ENCODE measurements at places on chromosomes 11 and 22.

DNA sequence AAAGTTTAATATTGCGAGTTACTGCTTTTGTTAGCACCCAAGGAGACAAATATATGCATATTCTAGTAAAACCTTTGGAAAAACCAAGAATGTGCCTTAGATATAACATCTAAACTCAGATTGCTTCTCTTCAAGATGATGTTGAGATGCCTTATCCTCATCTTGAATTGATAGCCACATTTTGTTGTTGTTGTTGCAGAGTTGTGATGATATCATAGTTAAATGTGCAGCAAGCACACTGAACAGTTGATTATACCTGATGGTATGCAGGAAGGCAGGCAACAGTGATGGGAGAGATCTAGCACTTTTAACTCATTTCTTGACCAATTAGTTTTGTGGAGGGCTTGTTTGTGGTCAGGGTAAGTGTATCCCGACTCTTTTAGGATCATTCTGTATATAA, 48.0 kb downstream of the KDM2A start:
- no peak for DNase-seq

DNA sequence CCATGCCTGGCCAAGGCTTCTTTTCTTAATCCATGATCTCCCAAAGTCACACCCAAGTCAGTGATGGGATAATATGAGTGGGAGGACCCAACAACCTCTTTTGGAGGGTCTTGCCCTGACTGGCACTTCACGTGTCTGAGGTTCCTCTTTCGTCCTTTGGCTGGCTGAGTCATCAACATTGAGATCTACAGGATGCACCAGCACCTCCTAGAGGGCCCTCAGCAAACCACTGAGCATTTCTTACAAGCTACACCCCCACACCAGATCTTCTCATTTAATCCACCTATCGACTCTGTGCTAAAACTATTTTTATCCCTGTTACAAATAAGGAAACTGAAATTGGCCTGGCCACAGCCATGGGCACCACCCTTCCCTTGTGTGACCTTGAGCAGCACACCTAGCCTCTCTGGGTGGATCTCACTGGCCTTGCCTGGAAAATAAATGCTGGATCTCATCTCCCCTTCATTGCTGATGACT, 63.4 kb downstream of the FLI1 start:
- DNase-seq = no peak

DNA sequence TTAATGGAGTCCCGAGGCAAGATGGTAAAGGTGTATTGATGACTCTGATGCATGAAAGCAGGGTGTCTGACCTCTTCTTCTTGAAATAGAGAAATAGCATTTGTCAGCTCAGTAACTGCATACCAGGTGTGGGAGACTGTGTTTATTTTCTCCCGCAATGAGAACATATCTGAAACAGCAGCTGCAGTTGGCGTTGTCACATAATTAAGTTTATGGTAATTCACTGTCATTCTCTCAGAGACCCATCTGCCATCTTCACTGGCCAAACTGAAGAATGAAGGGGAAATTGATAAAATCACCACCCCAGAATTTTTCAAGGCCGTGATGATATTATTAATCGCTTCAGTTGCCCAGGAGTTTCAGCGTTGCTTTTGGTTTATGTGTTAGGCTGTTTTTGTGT, 20.1 kb upstream of the MCHR1 start:
- no peak for DNase-seq

GRCh38 chr22:37827056-37827455, 3.9 kb downstream of the GALR3 start:
- DNase-seq = no peak

DNA sequence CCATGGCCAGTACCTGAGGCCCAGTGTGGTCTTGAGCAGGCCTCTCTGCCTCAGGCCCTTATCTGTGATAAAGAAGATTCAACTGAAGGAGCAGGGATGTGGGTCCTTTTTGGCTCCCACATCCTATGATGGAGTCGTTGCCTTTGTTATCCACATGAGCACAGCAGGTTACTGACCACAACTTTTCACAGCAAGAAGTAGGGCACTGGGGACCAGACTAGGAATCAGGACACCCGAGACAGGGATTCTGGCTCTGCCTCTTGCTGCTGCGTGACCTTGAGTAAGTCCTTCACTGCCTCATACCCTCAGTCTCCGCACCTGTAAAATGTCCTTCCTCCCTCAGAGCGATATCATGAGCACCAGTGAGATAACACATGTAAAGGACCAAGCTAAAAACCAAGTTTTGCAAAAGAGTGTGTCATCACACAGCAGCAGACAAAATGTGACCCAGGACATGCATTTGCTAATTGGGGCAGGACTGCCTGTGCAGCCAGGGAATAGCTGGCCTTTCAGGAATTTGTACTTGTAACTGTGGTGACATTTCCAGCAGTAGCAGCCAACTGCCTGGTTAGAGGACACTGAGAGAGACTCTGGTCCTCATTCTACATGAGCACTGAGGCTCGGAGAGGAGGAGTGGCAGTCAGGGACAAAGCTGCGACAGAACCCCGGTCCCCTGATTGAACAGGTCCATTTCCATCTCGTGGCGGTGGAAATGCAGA, 13.2 kb upstream of the SMIM35 start:
- no peak for DNase-seq

DNA sequence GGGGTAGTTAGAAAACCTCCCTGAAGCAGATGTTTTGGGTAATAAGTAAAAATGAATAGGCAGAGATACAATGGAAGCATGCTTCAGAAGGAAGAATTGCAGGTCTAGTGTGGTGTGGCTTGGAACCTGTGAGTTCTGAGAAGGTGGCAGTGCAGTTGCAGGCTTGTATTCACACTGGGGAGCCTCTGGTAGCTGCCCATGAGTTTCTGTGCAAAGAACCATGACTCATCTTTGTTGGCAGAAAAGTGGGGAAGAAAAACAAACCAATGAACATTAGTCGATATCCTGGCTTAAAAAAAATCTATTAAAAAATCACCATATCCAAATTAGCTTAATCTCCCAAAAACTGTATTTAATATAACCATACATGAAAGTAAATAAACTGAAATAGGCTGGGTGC, 232.6 kb downstream of the FAT3 start:
- no peak for DNase-seq

- peak; percentile 83 for DNase-seq
Measured at GRCh38 chr22:39283322-39284141, 35.9 kb downstream of the RPL3 start.

- no peak for DNase-seq
Measured at GRCh38 chr11:79090191-79090705, 350.6 kb downstream of the TENM4 start.

- no peak for DNase-seq
Measured at GRCh38 chr11:8907116-8907515, 3.9 kb upstream of the AKIP1 start.

DNA sequence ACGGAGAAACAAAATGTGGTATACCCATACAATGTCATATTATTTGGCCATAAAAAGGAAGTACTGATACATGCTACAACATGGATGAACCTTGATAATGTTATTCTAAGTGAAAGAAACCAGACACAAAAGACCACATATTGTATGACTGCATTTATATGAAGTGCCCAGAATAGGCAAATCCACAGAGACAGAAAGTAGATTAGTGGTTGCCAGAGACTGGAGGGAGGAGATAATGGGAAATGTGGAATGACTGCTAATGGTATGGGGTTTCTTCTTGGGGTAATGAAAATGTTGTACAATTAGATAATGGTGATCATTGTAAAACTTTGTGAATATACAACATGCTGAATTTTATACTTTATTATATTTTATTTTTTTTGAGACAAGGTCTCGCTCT, 5.6 kb upstream of the SLC43A1 start:
- DNase-seq = no peak

DNA sequence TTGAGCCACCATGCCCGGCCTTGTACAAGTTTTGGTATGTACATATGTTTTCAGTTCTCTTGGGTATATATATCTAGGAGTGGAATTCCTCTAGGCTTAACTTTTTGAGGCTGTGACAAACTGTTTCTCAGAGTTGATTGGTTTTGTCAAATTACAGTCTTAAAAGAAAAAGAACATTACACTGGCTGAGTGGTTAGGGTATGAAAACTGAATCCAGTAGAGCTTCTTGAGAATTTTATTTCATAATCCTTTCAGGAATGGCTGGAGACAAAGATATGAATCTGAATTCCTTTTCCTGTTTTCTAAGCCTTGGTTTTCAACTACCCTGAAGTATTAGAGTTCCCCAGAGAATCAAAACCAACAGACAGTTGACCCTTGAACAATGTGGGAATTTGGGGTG, 6.5 kb downstream of the METTL15 start:
- no peak for DNase-seq

- DNase-seq = no peak
Measured at GRCh38 chr22:42490243-42490832, 29.3 kb downstream of the RRP7A start.

- peak; percentile 74 for DNase-seq
Measured at GRCh38 chr22:30205281-30206115, 41.1 kb downstream of the LIF start.

GRCh38 chr11:124315052-124315451, 1.3 kb upstream of the OR8D1 start:
- no peak for DNase-seq

GRCh38 chr22:50599816-50600455, 657 bp upstream of the MAPK8IP2 start:
- DNase-seq = no peak

DNA sequence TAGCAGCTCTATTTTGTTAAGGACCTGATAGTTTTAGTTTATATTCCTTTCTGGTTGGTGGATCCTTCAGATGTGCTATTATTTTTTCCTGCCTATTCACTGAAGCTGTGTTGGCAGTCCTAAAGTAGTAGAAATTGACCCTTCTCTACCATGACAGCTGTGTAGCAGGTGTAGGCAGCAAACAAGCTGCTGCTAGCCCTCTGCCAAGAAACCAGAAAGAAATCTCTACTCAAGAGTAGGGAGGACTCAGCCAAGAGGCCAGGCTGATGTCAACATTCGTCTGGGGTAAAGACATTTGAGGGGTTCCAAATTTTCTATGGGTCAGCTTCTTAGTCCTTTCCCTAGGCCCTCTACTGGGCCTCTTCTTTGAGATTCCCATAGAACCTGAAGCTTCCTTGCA, 51.2 kb downstream of the CSTF3 start:
- no peak for DNase-seq

DNA sequence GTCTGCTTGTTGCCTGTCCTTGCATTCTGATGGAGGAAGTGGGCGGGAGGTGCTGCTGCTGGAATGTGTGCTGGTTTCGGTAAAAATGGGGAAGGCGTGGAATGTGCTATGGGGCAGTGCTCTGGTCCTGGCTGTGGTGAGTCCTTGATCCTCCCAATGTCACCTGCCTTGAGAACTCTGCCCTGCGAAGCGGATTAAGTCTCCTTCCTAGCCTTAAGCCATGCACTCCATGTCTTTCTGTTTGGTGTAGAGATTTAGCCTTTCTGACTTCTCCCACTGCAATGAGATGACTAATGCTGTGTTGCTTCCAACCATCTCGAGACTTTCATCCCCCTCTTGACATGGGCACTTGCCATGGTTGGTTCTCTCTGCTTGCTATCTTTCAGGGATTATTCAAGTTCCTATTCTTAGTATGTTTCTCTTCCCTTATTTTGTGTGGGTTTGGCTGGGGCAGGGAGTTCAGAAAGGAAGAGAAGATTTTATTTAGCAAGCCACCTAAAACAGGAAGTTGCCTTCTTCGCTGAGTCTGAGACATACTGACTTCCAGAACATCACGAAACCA, 687.9 kb downstream of the NTM start:
- DNase-seq = peak; percentile 72

DNA sequence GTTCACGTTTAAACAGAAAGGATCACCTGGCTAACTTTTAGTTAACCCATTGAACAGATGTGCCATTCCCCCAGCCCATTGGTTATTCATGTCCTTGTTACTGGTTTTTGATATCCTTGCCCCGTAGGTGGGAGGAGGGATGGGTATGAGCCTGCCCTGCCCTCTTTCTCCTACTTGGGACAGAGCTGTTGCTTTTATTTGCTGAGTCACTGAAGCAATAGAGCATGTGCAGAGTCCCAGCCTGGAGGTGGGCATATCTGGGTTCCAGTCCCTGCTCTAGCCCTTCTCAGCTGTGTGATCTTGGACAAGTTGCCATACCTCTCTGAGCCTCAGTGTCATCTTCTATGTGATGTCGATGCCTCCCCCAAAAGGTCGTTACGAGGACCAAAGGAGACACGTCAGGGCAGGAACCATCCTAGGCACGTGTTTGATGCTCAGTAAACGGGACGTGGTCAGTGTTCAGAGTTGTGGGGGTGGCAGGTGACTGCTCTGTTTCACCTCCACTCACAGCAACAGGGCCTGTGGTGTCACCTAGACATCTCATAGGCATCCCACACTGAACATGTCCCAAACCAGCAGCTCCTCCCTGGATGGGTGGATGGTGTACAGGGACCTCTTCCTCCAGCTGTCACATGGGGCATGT, 61.0 kb downstream of the BMAL1 start:
- DNase-seq = no peak

- DNase-seq = peak; percentile 92
Measured at GRCh38 chr22:29310863-29311339, 4.5 kb downstream of the GAS2L1 start.

- DNase-seq = no peak
Measured at GRCh38 chr11:129895126-129896041, at the start of gene NFRKB. Gene NFRKB, minus strand, starts transcription at chr11:129895578. Its CDS starts 2,729 bp downstream, at chr11:129892849.

DNA sequence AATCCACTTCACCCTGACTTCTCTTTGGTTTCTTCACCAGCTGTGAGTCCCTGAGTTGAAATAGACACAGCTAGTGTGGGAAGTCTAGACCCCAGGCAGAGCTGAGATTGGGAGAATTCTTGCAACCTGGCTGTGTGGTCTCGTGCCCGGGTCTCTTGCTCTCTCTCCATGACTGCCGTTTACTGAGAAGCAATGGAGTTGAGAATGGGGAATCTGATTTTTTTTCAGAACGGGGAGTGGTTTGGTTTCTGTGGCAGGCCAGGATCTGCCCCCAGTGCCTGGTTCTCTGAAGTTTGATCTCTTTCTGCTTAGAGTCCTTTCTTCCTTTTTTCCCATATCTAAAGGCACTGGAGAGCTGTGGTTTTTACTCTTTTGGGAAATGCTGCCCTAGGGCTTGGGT, 1.5 kb downstream of the SIDT2 start:
- DNase-seq = no peak

DNA sequence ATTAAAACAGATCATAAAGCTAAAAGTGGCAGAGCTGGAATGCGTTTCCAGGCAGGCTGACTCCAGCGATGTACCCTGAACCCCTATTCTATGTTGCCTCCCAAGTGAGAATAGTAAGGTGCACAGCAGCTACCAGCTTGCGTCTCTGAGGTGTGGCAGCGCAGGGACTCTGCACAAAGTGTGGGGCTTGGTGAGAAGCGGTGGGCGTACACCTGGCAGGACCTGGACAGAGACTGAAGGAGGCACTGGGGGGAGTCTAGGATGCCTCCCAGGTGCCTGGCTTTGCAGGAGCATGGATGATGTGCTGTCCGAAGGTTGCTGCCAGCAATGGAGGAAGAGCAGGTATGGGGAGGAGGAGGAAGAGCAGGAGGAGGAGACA, 42.9 kb downstream of the AMPD3 start:
- no peak for DNase-seq

GRCh38 chr11:123239191-123240150, 44.4 kb upstream of the CLMP start:
- DNase-seq = no peak

Data from ascending aorta (tissue), 2 donors.